Fibroblast of skin of back (primary cell): ENCODE measurements at places on chromosomes 4 and X.

- peak; percentile 94 for DNase-seq
Measured at GRCh38 chrX:73916931-73917667, 354.1 kb downstream of the CHIC1 start.

DNA sequence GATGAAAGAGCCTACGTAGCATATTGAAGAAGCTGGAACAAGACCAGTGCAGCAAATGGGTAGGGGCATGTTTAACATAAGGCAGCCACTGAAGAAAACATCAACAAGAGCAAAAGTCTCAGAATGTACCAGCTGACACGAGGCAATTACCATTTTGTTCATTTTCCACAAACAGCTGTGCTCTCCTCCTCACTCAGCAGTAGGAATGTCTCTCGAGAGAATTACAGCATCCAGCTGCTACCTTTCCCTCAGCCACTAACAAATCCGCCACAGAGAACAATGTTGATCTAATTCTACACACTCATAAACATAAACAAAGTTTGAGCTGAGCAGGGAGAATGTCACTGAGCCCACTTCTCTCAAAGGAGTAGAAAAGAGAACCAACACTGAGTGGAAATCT is 68.0 kb downstream of the OPHN1 start:
- no peak for DNase-seq

DNA sequence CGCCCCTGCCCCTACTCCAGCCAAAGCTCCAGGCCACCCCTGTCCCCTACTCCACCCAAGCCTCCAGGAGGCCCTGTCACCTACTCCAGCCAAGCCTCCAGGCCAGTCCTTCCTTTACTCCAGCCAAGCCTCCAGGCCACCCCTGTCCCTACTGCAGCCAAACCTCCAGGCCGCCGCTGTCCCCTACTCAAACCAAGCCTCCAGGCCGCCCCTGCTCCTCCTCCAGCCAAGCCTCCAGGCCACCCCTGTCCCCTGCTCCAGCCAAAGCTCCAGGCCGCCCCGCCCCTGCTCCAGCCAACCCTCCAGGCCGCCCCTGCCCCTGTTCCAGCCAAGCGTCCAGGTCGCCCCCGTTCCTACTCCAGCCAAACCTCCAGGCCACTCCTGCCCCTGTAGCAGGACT is 5.1 kb upstream of the ASMT start:
- no peak for DNase-seq

DNA sequence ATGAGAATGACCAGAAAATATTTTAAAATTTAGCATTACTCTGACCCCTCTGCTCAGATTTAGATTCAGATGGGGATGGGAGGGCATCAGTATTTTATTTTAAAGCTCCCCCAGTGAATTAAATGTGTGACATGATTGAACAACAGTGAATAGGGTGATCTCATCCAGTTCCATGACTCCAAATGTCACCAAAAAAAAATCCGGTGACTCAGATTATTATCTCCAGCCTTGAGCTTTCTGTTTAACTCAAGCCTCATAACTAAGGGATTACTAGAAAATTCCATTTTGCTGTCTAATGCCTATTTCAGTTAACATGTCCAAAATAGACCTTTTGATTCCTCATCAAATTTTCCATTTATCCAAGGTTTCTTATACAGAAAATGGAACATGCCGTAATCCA is 121.8 kb upstream of the TMEM47 start:
- peak; percentile 93 for DNase-seq

- DNase-seq = peak; percentile 44
Measured at GRCh38 chr4:65669111-65670019, 924 bp downstream of the EPHA5 start.

GRCh38 chrX:154542723-154543424 is 3.8 kb downstream of the G6PD start:
- DNase-seq = no peak

DNA sequence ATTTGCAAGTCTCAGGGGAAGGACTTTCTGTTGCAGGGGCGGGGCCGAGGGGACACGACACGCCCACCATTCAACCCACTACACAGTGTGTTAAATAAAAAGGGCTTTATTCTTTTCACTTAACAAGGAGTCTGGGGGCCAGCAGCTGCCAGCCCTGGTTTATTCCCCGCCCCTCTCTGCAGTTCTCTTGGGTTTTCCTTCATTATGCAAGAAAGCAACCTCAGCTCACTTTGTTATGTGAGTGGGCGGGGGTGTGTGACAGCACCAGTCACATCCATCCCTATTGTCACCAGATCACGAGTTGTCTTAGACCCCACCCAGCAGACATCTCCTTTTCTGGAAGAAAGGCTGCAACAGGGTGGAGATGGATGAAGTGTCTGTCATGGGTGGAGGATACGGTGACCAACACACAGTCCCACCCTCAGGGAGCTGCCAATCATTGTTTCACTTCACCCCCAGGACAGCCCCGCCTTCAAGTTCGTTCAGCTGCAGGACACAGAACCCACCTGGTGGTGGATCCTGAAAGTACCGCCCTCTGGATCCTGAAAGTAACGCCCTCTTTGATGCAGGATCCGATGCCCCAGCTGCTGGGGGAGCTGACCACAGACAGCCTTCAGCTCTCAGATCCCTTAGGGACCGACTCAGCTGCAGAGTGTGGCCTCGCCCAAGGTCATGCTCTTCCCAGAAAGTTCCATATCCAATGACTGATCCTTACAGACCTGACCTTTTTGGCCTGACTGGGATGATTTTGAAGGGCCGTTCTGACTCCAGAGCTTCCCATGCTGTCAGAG is 79.6 kb downstream of the SMIM20 start:
- DNase-seq = peak; percentile 35

GRCh38 chr4:148716431-148717052 is 274.3 kb upstream of the NR3C2 start:
- no peak for DNase-seq

- no peak for DNase-seq
Measured at GRCh38 chr4:75306506-75306905, 207.7 kb downstream of the RCHY1 start.

DNA sequence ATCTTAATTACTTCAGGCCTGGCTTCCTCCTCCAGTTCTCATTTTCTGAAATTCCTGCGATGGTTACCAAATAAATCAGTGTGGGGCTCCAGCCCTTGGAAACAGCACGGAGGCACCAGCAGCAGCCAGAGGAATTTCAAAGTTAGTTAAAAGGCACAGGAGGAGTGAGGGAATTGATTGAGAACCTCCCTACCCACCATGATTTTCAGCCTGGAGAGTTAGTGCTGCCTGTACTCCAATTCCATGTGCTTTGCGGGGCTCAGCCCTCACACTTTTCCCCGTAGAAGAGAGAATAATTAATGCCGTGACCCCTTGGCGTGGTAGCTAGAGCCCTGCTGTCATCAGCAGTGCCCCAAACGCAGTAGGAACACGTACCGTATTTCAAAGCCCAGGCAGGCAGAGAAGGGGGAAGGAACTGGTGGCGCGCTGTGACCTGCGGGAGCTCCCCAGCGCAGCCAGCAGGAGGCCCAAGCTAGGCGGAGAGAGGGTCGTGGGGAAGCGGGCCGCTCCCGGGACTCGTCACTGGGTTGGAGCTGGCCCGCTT is 84.0 kb upstream of the IGFBP7 start:
- DNase-seq = no peak
